CD4-positive, alpha-beta T cell treated with Interleukin-10 for 1 hour (primary cell): ENCODE measurements at places on chromosomes 7 and 10.
A peak's percentile ranks its signal among the peaks of the same experiment; 100 is the strongest.

GRCh38 chr7:158588878-158589442 is 1.3 kb upstream of the PTPRN2 start:
- DNase-seq, result no peak

- DNase-seq, result no peak
Measured at GRCh38 chr10:96422525-96422924, 63.7 kb upstream of the OPALIN start.

- peak; percentile 27 for DNase-seq
Measured at GRCh38 chr10:124992462-124993344, 50.8 kb downstream of the ZRANB1 start.

GRCh38 chr10:47458466-47459154 is 25.3 kb downstream of the ANXA8 start:
- no peak for DNase-seq

GRCh38 chr7:66905689-66906088 is 15.3 kb upstream of the TMEM248 start:
- no peak for DNase-seq

DNA sequence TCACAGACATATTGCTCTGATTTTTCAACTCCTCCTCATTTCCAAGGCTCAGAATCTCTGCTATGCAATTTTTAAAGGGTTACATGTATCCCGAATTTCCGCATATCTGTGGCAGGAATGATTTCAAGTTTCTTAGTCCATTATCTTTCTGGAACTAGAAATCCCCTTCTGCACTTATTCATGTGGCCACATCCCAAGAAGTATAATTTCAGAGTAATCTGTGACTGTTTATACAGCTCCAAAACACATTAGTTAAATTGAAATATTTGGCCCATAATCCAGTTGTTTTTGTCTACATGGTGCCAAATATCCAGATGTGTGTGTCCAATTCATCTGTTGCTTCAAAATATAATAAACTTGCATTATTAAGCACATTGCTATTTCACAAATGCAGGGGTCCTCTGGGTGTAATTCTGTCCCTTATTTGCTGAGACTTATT is 271.2 kb downstream of the ARHGAP12 start:
- no peak for DNase-seq

DNA sequence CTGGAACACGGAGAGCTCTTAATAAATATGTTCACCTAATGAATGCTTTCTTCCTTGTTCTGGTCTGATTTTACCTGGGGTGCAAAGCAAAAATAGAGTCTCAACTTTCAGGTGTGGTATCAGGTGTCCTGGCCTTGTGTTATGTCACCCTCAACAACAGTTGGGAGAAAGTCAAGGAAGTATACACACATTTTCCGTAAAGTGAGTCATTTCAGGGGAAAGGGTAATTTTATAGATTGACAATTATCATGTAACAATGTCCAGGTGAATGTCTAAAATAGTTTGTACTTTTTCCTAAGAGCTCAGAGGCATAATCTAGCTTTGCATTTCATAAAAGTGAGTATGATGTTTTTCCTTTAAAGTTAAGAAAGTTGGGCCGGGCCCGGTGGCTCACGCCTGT is 287.4 kb downstream of the SKIDA1 start:
- no peak for DNase-seq

GRCh38 chr7:96127746-96128145 is 194.2 kb downstream of the SLC25A13 start:
- DNase-seq, result no peak

DNA sequence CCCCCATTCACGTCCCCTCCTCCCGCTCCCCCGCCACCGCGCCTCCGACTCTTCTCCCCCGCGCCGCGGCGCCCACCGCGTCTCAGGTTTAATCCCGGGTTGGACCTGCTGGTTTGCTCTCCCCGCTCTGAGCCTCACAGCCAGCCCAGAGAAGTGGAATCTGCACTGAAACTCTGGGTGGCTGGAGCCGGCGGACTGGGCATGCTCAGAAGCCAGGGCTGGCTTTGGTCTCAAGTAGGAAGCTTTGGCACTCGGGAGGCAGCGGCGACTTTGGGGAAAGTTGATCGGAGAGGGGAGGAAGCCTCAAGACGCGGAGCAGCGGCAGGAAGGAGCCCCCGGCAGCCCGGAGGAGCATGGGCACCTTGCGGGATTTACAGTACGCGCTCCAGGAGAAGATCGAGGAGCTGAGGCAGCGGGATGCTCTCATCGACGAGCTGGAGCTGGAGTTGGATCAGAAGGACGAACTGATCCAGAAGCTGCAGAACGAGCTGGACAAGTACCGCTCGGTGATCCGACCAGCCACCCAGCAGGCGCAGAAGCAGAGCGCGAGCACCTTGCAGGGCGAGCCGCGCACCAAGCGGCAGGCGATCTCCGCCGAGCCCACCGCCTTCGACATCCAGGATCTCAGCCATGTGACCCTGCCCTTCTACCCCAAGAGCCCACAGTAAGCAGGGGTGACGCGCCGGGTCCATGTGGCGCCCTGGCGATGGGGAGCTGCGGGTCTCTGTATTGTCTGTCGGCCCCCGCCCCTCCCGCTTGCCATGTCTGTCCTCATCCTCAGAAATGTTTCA is at the start of gene PRKG1:
Gene PRKG1, plus strand, starts transcription at position 250 of the 791 bp plus-strand sequence.
- DNase-seq, result no peak

- no peak for DNase-seq
Measured at GRCh38 chr7:126378642-126379041, 874.1 kb downstream of the GRM8 start.

- DNase-seq, result no peak
Measured at GRCh38 chr10:1426786-1427185, 310.5 kb downstream of the ADARB2 start.

GRCh38 chr7:135959646-135960363 is 17.4 kb downstream of the MTPN start:
- no peak for DNase-seq

DNA sequence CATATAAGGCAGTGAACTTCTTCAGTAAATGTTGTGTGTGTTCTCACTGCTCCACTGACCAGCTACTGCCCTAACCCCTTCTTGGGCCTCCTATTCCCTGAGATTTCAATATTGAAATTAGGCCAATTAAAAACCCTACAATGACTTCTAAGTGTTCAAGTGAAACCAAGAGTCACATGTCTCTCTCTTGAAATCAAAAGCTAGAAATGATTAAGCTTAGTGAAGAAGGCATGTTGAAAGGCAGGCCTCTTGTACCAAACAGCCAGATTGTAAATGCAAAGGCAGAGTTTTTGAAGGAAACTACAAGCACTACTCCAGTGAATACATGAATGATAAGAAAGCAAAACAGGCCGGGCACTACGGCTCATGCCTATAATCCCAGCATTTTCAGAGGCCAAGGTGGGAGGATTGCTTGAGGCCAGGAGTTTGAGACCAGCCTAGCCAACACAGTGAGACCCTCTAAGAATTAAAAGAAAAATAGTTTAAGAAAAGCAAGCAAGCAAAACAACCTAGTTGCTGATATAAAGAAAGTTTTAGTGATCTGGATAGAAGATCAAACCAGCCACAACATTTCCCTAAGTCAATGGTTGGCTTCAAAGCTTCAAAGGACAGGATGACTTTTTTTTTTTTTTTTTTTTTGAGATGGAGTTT is 22.3 kb downstream of the BRAF start:
- peak; percentile 29 for DNase-seq

DNA sequence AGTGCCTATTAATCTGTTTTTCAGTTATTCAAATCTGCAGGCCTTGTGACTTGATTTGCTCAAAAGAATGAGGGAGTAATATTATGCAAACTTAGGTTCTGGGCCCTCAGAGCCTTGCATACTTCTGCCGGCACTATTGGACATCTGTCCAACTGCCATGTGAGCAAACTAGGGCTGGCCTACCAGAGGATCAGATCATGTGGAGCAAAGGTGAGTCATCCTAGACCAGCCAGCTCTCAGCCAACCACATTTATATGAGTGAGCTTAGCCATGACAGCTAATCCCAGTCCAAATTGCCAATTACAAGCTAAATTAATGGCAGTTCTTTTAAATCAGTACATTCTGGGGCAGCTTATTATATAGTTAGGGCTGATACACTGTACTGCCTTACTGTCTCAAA is 69.6 kb downstream of the SDHAF3 start:
- DNase-seq, result no peak

- no peak for DNase-seq
Measured at GRCh38 chr10:20634839-20635238, 262.3 kb downstream of the NEBL start.

DNA sequence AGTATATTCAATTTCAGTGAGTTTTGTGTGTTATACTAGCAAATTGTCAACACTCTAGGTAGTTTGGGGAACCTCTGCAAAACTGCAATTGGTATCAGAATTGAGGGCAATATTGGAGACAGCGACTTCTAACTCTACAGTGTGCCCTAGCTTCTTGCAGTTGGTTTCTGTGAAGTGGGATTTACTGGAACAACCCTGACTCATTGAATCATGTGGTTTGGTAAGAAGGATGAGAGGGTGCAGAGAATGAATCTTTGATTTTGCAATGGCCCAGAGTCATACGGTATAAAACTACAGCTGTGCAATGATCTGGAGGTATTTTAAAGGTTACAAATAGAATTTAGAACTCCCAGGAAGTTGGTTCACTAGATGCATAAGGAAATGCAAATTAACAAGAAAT is 129.1 kb upstream of the PPP1R3A start:
- DNase-seq, result peak; percentile 15

DNA sequence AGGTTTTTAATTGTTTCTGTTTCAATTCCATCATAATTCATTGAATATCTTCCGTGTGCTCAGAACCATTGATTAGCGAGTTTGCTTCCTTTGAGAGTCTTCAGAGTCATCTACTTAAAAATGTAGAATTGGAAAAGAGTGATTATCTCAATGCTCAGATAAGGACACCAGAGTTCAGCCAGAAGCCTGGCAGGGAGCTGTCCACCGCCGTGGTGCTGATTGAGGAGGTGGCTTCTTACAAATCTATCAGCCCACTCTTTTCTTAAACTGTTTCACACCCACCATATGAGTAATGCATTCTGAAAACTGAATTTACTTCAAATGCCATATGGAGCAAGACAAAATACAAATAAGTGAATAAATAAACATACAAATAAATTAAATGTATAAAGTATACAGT is 79.3 kb downstream of the INSYN2A start:
- peak; percentile 3 for DNase-seq

- DNase-seq, result no peak
Measured at GRCh38 chr10:29849886-29850285, 209.5 kb downstream of the JCAD start.

DNA sequence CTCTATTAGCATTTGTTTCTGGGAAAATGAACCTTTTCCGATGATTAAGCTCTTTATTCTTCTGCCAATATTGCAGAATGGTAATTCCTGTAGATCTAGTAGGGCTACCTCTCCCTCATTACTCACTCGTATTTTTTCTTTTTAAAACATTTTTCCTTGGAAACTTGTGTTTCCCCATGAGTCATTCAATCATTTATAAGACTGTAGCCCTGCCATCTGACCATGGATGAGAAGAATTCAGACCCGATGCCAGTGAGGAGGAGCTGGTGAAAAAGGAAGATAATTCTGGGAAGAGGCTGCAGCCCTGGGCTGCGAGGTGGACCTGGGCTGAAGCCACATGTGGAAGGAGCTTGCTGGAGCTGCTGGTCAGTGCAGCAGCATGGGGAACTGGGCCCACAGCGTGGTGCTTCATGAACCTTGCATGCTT is 242.8 kb downstream of the KLF6 start:
- no peak for DNase-seq

GRCh38 chr10:86194684-86195083 is 171.9 kb downstream of the GRID1 start:
- no peak for DNase-seq

DNA sequence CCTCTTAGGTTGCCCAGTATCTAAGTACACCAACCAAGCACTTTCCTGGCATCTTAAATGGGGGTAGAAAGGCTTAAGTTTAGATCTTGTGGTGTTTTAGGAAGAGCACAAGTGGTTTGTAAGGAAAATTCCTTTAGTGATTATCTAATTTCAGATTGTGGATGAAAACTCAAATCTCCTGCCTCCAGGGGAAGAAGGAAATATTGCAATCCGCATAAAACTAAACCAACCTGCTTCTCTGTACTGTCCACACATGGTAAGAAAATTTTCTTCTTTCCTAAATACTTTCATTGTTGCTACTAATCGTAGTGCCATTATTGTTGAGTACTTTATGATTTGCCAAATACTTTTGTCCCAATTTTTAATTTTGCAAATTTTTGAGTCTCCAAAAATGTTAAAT is 31.1 kb downstream of the ACSM6 start:
- no peak for DNase-seq

GRCh38 chr10:57018452-57018851 is 657.4 kb upstream of the ZWINT start:
- no peak for DNase-seq

DNA sequence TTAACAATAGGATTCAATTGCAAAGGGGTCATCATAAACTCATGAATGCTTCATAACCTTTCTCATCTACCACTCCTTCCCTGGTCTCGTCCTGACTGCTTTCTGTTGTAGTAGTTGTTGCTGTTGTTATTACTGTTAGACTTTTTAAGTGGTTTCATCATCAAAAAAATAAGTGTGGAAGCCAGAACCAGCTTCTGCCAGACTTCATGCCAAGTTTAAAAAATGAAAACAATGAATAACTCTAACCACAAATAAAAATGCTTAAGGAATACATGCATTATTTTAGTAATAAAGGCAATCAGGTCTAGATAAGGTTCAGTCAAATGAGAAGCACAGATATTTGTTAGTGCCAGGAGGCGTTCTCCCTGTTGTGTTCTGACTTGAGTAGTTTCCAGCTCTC is 85.4 kb downstream of the PCLO start:
- no peak for DNase-seq

DNA sequence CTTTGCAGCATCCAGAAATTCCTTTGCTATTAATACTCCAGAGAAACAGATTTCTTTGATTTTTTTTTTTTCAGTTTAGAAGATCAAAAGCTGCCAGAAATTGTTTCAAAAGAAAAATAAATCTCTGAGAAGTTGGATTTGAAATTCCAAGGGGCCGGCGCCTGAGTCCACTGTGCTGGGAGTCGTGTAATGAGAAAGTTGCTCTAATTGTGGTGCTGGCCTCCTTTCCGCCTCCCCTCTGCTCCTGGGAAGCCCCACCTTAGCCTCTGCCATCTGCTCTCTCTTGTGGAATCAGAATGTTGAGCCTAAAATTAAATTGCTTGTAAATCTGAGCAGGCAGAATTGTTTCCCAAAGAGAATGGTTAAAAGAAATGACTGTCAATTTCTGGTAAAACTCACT is 93.3 kb downstream of the EMX2 start:
- DNase-seq, result no peak

DNA sequence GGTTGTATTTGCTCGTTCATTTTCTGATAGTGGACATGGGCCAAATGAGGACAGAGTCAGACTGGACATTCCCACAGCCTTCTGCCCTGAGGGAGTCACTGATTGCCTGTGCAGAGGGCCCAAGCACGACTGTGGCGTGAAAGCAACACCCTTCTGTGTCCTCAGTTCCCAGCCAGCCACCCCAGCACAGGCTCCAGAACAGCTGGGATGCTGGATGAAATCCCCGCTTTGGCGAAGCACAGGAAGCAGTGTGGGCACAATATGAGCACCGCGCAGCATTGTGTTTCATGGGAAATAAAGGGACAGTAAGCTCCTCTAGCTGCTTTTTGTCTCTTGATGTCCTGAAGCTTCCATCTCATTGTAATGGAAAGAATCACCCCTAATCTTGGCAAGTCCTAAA is 20.5 kb downstream of the TRIL start:
- DNase-seq, result no peak

GRCh38 chr7:39044489-39044888 is 66.8 kb downstream of the POU6F2 start:
- DNase-seq, result no peak
